Posterior cingulate gyrus (tissue), 11 donors: ENCODE measurements at places on chromosomes 12 and 14.
A peak's percentile ranks its signal among the peaks of the same experiment; 100 is the strongest.

GRCh38 chr14:68552602-68553001, 240.3 kb downstream of the ZFP36L1 start:
- no peak for DNase-seq

- DNase-seq, result no peak
These were observed 130.2 kb upstream of the EEA1 start for GRCh38 chr12:93059288-93059687.

DNA sequence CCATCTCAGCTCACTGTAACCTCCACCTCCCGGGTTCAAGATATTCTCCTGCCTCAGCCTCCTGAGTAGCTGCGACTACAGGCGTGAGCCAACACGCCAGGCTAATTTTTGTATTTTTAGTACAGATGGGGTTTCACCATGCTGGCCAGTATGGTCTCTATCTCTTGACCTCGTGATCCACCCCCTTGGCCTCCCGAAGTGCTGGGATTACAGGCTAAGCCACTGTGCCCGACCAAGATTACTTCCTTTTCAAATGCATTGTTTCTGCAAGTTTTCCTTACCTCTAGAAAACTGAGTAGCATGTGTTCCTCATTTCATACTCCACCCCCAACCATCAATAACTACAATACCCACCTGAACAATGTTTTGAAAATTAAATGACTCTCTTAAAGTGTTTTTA, 13.1 kb downstream of the ARF6 start:
- DNase-seq, result no peak

GRCh38 chr14:76844223-76844622, 18.0 kb downstream of the LRRC74A start:
- DNase-seq, result no peak

DNA sequence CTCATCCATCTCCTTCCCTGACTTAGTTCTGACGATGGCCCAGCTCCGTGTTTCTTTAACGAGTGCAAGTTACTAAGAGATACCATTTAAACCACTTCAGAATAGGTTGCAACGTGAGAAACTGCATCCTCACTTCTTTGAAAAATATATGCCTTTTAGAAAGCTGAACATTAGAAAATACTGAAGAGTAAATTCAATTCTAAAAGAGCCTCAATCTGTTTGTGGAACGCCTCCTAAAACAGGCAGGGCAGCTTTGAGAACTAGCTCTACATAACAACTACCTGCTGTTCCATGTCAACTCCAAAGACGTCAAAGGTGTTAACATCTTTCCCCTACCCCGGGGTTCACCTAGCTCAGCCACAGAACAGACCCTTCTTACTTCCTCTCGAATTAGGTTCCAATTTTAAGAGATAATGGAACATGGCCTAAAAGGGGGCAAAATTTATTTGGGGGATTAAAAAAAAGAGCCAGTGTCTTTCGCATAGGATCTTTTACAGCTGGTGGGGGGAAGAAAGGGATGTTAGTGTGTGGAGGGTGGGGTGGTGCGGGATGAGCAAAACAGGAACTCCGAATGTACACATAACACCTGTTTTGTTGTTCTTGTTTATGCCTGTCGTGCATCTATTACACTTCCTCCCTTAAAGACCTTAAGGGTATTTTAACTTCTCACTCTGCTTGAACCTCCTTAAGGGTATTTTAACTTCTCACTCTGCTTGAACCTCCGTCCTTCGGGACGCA, 3.3 kb downstream of the BHLHE41 start:
- no peak for DNase-seq

DNA sequence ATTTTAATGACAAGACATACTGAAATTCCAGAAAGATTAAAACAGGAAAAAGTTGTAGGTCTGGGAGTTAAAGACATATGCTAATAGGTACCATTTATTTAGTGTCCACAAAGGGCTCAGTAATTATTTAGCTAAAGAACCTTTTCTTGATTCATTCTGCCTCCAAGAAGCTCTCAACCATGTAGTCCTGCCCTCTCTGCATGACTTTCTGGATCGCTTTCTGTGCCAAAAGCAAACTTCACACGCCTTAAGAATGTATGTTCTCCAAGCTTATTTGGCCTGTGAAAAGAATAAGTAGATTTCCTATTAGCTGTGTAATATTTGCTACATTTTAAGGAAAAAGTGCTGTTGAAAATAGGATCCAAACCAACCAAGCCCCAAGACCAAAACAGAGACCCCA, 291.7 kb downstream of the C12orf75 start:
- no peak for DNase-seq

DNA sequence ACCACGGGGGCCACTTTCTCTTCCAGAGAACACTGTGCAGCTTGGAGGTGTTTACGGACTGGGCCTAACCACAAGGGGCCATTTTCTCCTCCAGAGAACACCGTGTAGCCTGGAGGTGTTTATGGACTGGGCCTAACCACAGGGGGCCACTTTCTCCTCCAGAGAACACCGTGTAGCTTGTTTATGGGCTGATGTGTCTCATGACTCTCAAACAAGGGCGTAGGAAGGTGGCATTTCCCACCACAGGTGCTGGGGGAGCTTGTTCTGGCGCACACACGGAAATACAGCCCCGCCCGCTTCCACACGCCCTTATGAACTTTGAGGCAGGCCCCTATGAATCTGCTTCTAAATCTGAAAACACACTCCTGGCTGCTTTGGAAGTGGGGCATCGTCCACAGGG, 174.6 kb upstream of the SFSWAP start:
- no peak for DNase-seq

GRCh38 chr12:49049566-49050224, 10.9 kb downstream of the KMT2D start:
- no peak for DNase-seq

GRCh38 chr12:117187421-117187820, 2.8 kb downstream of the FBXO21 start:
- DNase-seq, result no peak

GRCh38 chr12:115341442-115341841, 657.5 kb upstream of the TBX3 start:
- no peak for DNase-seq

GRCh38 chr12:110998971-110999370, 78.6 kb upstream of the MYL2 start:
- DNase-seq, result no peak

DNA sequence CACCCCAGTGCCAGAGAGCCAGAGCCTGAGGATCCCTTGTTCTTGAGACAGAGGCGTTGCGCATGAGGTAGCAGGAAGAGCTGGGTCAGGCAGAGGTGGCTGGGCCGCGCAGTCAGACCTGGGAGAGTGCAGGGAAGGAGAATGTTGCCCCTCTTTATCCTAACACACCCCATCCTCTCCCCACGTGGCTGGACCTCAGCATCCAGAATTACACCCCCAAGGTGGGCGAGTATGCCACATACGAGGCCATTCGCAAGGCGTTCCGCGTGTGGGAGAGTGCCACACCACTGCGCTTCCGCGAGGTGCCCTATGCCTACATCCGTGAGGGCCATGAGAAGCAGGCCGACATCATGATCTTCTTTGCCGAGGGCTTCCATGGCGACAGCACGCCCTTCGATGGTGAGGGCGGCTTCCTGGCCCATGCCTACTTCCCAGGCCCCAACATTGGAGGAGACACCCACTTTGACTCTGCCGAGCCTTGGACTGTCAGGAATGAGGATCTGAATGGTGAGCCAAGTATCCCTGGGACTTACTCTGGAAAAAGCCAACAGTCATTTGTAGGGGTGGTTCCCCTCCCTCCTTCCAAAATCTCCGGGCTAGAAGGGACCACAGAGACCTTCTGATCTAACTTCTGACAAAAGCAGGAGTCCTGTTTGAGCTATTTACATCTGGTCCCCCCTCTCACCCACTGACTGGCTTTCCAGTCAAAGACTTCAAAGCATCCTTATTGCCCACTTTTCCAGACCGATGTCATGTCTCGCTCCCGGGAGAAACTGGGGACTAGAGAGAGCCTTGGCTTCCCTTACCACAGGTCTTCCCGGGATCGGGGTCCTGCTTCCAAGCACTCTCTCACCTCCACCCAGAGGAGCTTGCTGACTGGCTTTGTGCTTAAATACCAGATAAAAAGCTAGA, 6.1 kb downstream of the MMP14 start:
- no peak for DNase-seq

DNA sequence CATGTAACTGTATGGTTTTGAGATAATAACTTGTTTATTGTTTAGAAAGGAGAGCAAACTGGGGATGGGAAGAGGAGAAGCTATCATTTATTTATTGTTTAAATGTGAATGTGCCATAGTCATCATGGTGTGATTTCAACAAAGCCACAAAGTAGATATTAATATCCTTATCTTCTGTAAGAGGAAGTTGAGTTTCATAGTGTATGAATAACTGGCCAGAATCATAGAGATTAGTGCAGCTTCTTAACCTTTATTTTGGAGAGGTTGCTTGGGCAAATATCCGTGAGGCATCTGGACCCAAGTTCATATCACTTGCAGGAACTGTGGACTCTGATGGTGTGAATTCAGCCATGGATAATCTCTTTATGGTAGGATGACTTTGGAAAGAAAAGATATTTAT, 26.8 kb upstream of the LYZ start:
- DNase-seq, result no peak

DNA sequence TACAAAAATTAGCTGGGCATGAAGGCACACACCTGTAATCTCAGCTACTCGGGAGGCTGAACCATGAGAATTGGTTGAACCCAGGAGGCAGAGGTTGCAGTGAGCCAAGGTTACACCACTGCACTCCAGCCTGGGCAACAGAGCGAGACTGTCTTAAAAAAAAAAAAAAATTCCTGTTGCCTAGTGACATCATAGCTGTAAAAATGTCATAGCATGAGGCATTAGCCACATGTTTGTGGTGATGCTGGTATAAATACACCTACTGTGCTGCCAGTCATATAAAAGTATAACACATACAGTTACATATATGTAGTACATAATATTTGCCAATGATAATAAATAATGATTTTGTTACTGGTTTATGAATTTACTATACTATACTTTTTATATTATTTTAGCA, 22.2 kb downstream of the SLC41A2 start:
- no peak for DNase-seq

- DNase-seq, result peak; percentile 41
These were observed 60.2 kb upstream of the FERMT2 start for GRCh38 chr14:53011053-53011462.

- no peak for DNase-seq
These were observed 93.7 kb upstream of the EEA1 start for GRCh38 chr12:93022603-93023340.

- no peak for DNase-seq
These were observed 234.9 kb upstream of the PLEKHG7 start for GRCh38 chr12:92467886-92468285.

- DNase-seq, result no peak
These were observed 249.8 kb upstream of the GARIN2 start for GRCh38 chr14:66939409-66939808.

GRCh38 chr14:54140551-54140950, 183.9 kb upstream of the BMP4 start:
- no peak for DNase-seq

DNA sequence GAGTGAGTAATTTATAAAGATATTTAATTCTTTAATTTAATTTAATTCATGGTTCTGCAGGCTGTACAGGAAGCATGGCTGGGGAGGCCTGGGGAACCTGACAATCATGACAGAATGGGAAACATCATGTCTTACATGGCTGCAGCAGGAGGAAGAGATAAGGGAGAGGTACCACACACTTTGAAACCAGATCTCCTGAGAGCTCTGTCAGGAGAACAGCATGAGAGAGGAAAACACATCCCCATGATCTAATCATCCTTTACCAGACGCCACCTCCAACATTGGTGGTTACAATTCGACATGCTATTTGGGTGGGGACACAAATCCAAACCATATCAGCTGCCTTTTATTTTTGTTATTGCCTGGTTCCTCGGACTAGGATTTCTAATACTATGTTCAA, 928.6 kb downstream of the TMEM121 start:
- DNase-seq, result no peak

DNA sequence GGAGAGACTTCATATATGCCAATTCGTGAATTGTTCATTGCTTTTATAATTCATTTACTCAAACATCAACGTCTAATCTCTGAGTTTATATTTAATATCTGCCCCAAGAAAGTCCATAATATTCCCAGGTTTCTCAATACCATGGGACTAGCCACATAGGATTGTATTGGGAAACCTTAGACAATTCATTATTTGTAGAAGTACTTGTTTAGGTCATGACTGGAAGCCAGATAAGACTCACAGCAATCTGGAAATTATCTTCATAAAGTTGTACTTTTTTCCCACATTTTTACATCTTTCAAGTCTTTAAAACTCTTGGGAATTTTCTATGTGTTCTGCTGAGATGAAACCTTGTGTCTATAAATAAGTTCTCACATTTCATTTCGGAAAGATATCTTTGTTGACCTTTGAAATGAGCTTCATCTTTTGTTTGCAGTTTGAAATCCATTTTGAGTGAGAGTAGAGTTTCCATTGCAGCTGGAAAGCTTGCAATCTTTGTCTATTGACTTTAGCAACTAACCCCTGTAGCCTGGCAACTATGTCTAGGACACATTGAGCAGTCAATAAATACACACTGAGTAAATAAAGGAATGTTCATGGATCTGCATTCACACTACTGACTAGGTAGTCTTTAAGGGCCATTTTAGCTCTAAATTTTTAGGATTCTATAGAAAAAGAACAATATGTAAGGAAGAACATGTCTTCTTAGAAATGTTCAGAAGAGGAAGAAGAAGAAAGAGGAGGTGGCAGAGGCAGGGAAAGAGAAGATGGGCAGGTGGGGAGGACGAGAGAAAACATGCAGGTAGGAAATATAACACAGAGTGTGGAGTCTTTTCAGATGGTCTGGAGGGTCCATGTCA, 154.4 kb downstream of the LRIG3 start:
- no peak for DNase-seq

- peak; percentile 33 for DNase-seq
These were observed 662 bp upstream of the ATP2A2 start for GRCh38 chr12:110280392-110280778.

DNA sequence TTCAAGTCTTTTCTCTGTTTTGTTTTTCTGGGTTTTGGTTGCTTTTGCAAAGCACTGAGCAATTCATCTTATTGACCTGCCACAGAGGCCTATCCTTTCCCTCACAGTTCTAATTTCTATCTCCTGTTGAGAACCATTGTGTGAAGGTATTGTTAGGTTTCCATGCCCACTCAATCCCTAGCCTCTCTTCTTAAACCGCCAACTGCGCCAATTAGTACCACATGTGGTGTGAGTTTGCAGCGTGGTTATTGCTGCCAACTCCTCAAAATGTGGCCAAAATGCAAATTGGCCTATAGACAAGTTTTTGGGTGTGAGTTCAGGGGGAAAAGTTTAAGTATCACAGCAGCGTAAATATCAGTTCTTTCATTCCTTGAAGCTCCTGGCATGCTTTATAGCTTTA, 232.6 kb downstream of the FLRT2 start:
- no peak for DNase-seq

- no peak for DNase-seq
These were observed 25.4 kb downstream of the CD9 start for GRCh38 chr12:6225630-6226001.

- DNase-seq, result no peak
These were observed 103.4 kb downstream of the PLCZ1 start for GRCh38 chr12:18634382-18634781.

- no peak for DNase-seq
These were observed 903.6 kb upstream of the TMEM132C start for GRCh38 chr12:127363392-127363791.

GRCh38 chr12:105847068-105847467, 291.7 kb downstream of the NUAK1 start:
- no peak for DNase-seq
